Fibroblast of skin of left quadriceps (primary cell): ENCODE measurements at places on chromosomes 1 and 21.

DNA sequence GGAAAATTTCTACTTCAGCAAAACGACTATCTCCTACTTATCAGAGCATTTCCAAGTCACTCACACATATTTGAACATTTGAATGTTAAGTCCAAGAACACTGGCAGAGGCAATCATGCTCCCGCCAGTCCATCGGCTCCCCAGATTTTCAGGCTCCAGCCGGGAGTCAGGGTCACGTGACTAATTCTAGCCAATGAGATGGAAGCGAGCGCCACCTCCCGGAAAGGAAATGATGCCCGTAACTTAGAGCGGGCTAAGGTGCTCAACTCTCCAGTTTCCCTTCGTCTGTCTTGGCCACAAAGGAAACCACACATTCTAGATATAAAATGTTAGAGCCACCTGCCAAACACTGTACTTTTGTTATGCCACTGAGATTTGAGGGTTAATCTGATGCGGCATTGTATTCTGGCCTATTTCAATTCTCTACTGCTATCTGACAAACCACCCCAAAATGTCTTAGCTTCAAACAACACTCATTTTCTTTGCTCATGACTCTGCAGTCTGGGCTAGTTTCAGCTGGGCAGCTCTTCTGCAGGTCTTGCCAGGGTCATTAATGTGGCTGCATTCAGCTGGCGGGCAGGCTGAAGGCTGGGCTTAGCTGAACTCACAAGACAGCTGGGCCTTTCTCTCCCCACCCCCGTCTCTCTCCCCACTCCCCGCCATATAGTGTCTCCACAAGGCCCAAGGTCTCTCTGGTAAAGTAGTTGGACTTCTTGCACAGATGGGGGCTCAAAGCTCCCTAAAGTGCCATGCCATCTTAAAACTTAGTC lies 16.5 kb upstream of the LHX4 start:
- no peak for DNase-seq

GRCh38 chr1:89087241-89087640 lies 22.2 kb upstream of the GBP1 start:
- DNase-seq: peak; percentile 14

DNA sequence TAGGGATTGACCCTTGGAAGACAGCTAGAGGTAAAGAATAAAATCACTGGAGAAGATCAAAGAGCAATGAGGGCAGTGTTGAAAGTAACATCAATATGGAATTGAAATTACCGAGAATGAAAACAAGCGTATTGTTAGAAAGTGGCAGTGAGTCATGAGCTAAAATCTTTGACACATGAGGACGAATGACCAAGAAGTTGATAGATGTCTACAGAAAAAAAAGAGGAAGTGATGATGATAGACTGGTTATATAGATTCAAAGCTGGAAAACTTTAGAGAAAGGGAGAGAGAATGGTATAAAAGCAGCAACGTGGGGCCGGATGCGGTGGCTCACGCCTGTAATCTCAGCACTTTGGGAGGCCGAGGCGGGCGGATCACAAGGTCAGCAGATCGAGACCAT lies 12.5 kb upstream of the DNM3 start:
- DNase-seq: no peak

GRCh38 chr1:161131523-161132409 lies 701 bp downstream of the DEDD start:
- no peak for DNase-seq

DNA sequence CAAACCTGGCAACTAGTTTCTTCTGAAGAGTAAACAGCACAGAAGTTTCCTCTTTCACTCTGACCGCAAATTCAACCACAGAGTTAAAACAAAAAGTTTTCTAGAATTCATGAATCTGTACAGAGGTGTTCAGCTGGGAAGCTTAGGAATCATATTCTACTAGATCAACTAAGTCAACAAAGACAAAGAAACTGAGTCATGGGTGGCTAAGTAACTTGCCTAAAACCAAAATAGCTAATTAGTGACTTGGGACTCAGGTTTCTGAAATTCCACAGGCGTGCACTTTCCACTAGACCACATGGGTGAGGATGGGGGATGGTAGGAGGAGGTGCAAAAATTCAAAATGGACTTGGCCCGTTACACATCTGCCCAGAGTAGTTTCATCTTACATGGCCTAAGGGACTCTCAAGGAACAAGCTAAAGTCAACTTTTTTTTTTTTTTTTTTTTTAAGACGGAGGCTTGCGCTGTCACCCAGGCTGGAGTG lies 25.8 kb downstream of the PTPN14 start:
- DNase-seq: no peak

- no peak for DNase-seq
Measured at GRCh38 chr1:238475712-238476111, 585.0 kb upstream of the ZP4 start.

DNA sequence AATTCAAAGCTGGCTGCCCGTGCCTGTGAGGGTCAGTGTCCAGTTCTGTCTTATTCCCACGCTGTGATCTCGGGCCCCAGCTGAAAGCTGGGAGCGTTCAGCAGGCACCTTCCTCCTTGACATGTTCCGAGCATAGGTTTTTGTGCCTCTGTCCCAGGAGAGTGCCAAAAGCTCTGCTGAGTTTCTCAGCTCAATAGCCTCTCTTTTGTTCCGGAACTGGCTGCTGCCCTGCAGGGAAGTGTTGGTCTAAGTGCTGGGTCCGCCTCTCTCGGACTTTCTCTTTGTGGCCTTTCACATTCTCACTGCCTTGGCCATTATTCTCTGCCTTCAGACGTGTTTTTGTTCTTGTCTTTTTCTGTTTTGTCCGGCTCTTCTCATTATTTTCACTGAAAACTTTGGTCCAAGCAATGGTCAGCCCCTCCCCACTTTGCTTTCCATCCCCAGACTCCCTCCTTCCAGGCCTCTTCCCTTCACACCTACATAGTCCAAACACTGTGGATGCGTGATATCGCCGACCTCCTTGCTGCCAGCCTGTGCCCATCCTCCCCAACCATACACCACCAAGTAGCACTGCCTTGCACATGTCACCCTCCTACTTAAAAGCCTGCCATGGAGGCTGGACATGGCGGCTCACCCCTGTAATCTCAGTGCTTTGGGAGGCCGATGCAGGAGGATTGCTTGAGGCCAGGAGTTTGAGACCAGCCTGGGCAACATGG lies 233.8 kb downstream of the RHOU start:
- DNase-seq: no peak

DNA sequence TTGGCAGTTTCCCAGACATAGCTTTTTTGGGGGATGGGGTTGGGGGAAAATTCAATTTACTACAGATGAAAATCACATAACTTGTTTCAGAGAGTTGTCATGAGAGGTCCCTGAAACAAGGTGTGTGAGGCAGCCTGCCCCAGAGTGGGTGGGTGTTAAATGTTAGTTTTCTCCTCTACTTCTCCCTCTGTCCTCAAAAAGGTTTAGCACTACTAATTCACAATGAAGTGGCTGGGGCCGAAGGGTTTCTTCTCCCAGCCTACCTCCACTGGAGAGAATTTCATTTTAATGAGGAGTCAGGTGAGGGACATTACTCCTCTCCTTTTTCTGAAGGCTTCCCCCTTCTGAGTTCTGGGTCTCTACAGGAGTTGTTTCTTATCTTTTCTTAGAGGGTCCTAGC lies 103.3 kb downstream of the C1orf94 start:
- DNase-seq: no peak

DNA sequence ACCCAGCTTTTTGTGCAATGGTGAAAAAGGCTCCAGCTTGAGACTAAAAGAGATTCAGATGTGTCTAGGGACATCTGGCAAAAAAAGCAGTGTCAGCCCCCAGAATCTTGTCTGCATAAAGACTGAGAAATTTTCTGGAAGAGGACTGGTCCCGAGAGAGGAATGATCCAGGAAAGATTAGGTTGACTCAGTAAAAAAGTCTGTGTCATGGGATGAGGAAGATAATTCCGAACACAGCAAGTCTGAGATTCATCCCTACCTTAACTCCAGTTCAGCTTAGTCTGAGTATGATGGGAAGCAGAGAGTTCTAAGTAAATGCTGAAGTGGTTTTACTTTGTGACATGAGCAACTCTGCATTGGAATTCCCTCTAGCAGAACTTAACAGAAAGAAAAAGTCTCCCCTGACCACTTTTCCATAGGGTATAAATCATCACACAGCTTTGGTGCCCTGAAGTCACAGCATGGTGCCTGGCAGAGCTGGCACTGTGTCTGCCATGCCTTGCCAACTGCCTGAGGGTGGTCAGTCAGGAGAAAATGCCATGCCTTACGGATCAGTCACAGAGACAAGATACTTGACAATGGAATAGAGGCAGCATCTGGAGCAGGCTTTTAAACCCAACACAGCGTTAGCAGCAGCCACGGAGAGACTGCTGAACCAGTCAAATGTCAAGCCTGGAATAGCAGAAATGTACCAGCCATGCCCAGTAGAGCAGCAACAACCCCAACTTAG lies 153.4 kb downstream of the ZC3H11B start:
- DNase-seq: no peak

DNA sequence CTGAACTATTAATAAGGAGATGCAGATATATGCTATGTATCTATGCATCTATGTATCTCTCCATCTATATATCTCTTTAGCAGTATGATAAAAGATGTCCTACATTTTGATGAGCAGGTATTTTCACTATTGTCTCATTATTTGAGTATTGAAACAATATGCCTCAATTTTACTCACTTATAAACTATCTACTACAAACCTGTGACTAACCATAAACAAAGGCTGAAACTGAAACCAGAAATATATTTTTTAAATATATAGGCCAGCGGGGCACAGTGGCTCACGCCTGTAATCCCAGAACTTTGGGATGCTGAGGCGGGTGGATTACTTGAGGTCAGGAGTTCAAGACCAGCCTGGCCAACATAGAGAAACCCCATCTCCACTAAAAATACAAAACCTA lies 22.0 kb downstream of the EIF4G3 start:
- DNase-seq: no peak

GRCh38 chr1:156858959-156859522 lies at the start of gene INSRR:
Gene INSRR (minus strand): TSS chr1:156859117. CDS start chr1:156858621, 496 bp downstream.
- DNase-seq: no peak

GRCh38 chr1:4657244-4657789 lies 2.9 kb downstream of the AJAP1 start:
- no peak for DNase-seq

DNA sequence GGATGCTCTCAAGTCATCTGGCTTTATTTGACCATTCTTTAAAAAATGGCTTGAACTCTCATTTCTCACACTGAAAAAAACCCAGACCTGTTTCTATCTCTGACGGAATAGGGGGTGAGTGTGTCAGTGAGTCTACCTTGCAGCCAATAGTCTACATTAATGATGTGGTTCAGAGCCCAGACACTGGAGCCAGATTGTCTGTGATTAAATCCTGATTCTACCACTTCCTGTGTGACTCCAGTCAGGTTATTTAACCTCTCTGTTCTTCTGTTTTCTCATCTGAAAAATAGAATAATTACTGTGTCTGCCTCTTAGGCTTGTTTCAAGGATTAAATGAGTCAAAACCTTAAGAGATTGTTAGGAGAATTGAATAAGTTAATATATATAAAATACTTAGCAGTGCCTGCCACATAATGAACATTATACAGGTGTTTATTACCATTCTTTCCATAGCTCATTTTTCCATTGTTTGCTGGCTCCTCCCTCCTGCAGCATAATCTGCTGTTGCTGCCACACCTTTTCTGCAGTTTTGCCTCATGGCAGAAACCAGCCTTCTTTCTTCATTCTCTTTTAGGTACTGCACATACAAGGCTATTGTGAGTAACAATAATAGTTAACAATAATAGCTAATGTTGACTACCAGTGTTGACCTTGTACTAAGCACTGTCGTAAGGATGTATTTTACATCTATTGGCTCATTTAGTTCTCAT lies 157.6 kb upstream of the IVNS1ABP start:
- no peak for DNase-seq

DNA sequence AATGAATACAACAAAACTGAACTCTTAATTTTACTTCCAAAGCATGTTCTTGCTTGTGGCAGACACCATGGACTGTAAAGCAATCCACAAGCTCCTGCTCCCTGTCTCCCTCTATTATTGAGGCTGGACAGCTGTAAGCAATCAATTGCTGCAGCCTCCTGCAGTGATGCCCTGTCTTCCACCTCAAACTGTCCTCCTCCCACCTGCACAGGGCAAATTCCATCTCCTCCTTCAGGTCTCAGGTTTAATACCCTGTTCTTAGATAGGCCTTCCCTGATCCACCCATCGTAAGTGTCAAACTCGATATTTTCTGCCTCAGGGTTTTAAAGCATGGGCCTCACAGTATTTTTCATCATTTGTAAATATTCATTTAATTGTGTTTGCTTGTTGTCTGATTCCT lies 81.8 kb downstream of the LYST start:
- DNase-seq: no peak

GRCh38 chr21:17708522-17709265 lies 96.0 kb upstream of the BTG3 start:
- DNase-seq: no peak

DNA sequence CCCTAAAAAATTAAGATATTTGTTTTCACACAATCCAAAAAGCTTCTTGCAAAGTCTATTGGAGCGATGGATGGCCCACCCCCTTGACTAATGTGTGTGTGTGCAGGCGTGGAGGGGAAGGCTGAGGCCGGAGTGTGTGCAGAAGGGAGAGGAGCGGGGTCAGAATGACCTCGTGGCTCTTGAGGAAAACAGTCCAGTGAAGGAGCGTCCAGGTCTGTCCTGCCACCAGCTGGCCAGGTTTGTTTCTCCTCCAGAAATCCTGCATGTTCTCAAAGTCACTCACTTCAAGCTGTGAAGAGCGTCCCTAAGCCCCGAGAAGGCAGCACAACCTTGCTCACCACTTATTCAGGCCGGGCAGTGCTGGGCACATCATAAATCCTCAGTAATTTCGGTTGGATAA lies 69.5 kb upstream of the SSX2IP start:
- DNase-seq: no peak

DNA sequence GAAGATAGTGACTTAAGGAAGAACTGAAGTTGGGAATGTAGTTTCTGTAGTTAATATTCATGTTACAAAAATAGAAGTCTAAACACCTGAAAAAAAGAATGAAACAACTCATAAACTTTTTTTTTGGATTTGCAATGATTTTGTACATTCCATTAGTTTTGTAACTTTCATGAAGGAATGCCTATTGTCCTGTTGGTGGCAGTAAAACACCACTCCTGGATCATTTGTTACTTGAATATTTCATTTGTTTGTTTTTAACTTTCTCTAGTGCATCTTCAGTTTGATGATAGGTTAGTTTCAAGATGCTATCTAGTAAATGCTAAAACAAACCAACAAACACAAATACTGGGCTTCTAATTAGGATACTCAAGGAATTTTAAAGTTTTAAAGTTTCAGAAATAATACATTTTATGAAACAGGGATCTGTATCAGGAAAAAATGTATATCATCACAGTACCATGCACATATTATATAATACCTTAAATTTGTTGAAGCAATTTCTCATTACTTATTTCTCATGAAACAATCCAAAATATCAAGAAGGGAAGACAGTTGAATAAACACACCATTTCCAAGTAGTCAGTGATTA lies 229.7 kb upstream of the CACYBP start:
- peak; percentile 42 for DNase-seq

- no peak for DNase-seq
Measured at GRCh38 chr21:34701726-34702125, 32.9 kb downstream of the CLIC6 start.

GRCh38 chr1:109671067-109671466 lies 3.2 kb downstream of the GSTM2 start:
- no peak for DNase-seq

GRCh38 chr1:243601720-243602119 lies 248.3 kb downstream of the AKT3 start:
- DNase-seq: no peak

GRCh38 chr1:66556161-66556611 lies 22.2 kb downstream of the SGIP1 start:
- no peak for DNase-seq
